Smooth muscle cell of the coronary artery (primary cell): ENCODE measurements at places on chromosomes 5 and 9. TPM values are rescaled to one million over a fixed set of nuclear protein-coding genes. Genes with fewer than 3 reads are reported as not detected.

Gene FREM1
- under 0.01 and 1.1 TPM in 2 replicates for total RNA-seq

Gene NIM1K
- total RNA-seq: 0.15 and 2.8 TPM in 2 replicates

Gene FIBCD1
- total RNA-seq: 0.12 and 2.4 TPM in 2 replicates

Gene GPR150
- total RNA-seq: 0.45 TPM in 1 of 2 replicates, not detected in the other

Gene NR6A1
- 0.35 and 0.45 TPM in 2 replicates for total RNA-seq
